ENCODE measurements at places on chromosomes 13 and 19. TPM values are rescaled to one million over a fixed set of nuclear protein-coding genes. Genes with fewer than 3 reads are reported as not detected.

- DNase-seq, result no peak
These were observed 349.0 kb downstream of the LMO7 start for GRCh38 chr13:75985132-75985531.

DNA sequence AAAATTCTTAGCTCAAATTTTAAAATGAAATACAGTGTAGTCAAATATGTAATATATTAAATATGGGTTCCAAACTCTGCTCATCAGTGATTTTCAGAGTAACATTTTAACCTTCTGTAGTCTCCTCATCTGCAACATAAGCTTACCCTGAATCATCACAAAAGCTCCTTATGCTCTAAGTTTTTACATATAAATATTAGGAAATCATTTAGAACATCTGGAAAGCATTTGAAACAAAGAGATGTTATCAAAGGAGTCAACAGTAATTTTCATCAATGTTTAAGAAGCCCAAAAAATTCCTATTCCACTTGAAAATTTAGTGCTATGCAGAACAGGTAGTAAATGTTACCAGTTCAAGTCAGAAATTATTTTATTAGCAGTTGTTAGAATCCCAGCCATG is 224.7 kb downstream of the DCT start:
- DNase-seq, result no peak

- DNase-seq, result no peak
These were observed 493 bp upstream of the PDE4A start for GRCh38 chr19:10419646-10420443.

GRCh38 chr13:46303742-46304385 is 83.2 kb downstream of the RUBCNL start:
- no peak for DNase-seq

DNA sequence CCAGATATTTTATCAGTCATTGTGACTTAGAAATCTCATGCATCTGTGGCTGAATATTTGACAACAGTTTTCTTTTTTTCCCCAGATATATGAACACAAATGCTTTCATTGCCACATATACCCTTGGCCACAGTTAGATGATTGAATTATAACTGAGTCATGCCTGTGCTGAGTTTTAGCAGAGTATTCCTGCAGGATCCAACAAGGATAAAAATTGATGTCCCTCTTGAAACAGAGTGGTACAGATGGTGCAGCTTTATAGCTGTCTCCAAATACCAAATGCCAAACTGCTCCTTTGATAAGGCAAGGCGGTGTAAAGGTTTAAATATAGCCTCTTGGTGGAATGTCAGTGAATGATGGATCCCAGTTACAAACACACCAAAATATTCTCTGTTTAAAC is 428.5 kb downstream of the GPC6 start:
- no peak for DNase-seq

- no peak for DNase-seq
These were observed 6.9 kb downstream of the GYS1 start for GRCh38 chr19:48986211-48986610.

DNA sequence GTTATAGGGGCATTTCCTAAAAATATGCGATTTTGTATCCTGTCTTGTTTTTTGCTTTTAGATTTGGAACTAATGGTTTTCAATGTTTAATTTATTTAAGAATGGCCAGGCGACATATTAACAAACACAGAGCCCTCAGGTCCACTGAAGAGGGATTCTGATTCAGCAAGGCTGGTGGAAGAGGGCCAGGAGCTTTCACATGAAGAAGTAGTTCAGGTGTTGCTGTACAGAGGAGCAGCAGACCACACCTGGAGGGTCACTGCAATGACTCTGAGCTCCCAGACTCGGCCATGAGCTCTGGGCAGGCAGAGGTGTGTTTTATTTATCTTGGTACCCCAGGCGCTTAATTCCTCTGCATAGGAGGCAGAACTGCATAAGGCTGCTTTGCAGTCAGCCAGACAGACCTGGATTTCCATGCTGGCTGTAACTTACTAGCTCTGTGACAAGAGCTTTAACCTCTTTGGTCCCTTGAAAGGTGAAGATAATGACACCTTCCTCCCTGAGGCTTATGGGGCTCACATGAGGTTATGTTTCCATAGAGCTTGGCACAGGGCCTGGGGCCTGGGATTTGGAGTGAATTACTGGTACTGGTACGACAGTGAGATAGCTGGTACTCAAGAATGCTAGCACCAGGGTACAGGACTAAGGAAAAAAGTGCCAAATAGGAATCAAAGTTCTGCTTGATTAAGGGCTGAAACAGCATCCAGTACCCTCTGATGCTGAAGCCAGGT is 184.7 kb downstream of the OXGR1 start:
- DNase-seq, result no peak

DNA sequence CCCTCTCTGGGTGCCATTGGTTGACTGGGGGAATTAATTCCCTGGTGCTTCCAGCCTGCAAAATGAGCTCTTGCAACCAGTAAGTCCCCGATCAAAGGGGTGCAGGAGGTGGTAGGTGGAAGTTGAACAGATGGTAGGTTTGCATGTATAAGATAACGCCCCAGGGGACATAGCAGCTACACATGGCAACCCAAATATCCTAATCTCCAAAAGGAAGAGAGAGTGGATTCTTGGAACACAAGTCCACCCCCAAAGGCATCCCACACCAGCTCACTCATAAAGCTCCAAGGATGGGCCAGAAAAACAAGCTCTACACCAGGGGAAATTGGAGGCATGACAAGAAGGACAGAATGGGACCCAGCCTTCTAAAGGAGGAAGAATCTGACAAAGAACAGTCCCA is 4.8 kb downstream of the CD209 start:
- DNase-seq, result no peak

- no peak for DNase-seq
These were observed 4.8 kb upstream of the OXGR1 start for GRCh38 chr13:96999091-96999490.

- no peak for DNase-seq
These were observed 477.5 kb downstream of the SLITRK6 start for GRCh38 chr13:85321734-85322133.

The ZNF471 gene
- total RNA-seq, result 11.2 TPM

The ZNF99 gene
- 0.30 TPM for total RNA-seq

The SIGLEC12 gene
- not detected for total RNA-seq

The PPP2R1A gene
- total RNA-seq, result 160 TPM

The COG3 gene
- 34.1 TPM for total RNA-seq

The NXNL1 gene
- 0.44 TPM for total RNA-seq

The TUBB4A gene
- total RNA-seq, result 26.2 TPM

The IZUMO1 gene
- total RNA-seq, result not detected

The LRRC63 gene
- total RNA-seq, result 0.78 TPM

The SIGLEC11 gene
- 2.9 TPM for total RNA-seq

All from tibial nerve (tissue), 4 donors.